ENCODE measurements at places on chromosomes 5 and 9.

GRCh38 chr5:153099328-153099727, 391.1 kb upstream of the GRIA1 start:
- no peak for DNase-seq

DNA sequence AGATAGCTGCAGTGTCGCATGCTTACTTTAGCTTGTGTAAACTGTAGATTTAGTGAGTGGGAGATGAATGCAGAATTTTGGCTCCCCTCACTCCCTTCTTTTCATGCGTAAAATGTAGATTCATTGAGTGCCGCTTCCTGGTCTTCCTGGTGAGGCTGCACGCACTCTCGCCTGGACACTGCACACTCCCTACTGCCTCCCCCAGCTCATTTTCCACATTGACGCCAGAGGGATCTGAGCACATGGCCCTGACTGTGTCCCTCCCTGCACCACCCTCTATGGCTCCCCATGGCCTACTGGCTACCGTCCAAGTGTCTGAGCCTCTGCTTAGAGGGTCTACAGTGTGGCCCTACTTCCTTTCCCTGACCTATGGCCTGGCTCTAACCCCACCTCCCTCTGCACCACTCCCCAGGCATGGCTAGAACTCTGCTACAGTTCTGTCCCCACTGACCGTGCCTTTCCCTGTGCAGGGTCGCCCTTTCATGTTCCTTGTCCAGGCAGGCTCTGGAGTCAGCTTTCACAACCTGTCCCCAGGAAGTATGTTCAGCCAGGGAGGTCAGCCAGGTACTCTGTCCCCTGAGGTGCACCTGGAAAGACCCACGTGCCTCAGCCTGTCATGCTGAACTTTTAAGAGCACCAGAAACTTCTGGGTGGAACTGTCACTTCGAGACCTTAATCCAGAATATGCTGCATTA, 160.6 kb downstream of the COL23A1 start:
- no peak for DNase-seq

- DNase-seq, result no peak
These were observed 103.2 kb downstream of the PTTG1 start for GRCh38 chr5:160524827-160525226.

GRCh38 chr9:122096620-122097415, 3.7 kb upstream of the TTLL11 start:
- DNase-seq, result no peak

GRCh38 chr9:90034071-90034470, 429.3 kb downstream of the GADD45G start:
- DNase-seq, result no peak

- no peak for DNase-seq
These were observed 40.0 kb downstream of the NXNL2 start for GRCh38 chr9:88574953-88575352.
